ENCODE measurements at places on chromosomes 4 and X.

DNA sequence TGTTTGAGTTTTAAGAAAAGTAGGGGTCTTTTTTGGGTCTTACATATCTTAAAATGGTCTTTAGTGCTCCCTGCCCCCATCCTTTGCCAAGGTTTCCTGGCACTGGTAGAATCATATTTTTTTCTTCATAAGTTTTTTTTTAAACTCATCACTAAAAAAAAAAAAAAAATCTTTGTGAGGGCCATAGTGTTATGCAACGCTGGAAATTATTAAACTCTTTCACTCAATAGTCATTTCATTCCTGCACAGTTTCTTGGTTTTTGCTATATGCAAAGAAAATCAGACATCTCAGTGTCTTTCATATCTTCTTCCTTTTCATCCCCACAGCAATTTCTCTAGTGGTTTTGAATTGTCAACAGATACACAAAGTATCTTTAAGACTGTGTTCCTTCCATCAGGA lies 95.6 kb downstream of the TMA16 start:
- no peak for DNase-seq

GRCh38 chr4:109494563-109494962 lies 60.9 kb downstream of the SEC24B start:
- DNase-seq, result no peak

DNA sequence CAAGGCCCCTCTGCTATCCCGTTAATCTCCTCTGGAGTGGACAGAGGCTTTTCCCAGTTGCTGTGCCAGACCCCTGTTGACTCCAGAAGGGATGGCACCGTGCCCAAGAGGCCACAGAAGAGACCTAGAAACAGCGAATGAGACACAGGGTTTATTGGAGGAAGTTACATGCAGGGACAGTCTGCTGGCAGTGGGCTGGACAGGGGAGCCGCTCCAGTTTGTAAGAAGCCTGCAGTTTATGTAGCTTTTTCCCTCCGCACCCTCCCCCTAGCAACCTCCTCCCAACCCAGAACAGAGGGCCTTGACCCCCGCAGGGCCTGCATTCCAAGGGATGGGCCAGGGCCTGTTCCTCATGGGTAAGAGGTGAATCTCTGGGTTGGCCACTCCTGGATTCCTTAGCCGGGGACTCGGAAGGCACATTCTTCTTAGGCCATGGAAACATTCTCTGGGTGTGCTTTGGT lies 216.8 kb upstream of the PSAPL1 start:
- DNase-seq, result no peak

DNA sequence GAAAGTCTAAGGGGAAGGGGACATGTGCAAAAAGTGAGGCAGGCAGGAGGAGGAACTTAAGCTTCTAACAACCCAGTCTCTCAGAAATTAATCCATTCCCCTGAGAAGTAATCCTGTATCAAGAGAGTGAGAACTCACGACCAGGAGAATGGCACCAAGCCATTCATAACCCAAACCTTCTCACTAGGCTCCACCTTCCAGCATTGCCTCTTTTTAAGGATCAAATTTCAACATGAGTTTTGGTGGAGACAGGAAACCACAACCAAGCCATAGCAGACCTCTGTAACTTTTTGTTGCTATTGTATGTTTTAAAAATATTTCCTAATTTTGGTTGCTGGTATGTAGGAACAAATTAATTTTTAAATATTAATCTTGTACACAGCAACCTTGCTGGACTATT lies 32.8 kb downstream of the PASD1 start:
- no peak for DNase-seq

- DNase-seq, result no peak
These were observed 3.6 kb downstream of the TBCK start for GRCh38 chr4:106312377-106312776.
